ENCODE measurements at places on chromosomes 12 and 14.
A peak's percentile ranks its signal among the peaks of the same experiment; 100 is the strongest.

DNA sequence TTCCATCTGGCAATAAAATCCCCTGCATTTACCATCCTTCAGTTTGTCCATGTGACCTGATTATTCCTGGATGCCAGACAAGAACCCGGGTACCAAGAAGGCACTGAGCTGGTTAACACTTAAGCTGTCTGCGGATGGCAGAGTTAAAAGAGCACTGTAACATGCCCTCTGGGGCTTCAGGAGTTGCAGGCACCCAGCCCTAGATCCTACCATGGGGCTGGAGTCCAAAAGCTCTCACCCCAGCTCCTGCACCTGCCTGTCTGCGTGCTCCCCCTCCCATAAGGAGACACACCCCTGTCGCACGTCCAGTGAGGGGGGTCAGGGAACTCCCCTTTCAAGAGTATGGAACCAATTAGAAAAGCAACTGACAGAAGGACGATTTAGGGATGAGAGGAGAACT, 14.6 kb upstream of the FBXO34 start:
- DNase-seq = no peak

GRCh38 chr12:95185854-95186253, 31.4 kb downstream of the FGD6 start:
- DNase-seq = no peak

- no peak for DNase-seq
Measured at GRCh38 chr14:70382536-70382935, 23.1 kb upstream of the COX16 start.

- peak; percentile 62 for DNase-seq
Measured at GRCh38 chr12:124273630-124274029, 21.3 kb upstream of the RFLNA start.

DNA sequence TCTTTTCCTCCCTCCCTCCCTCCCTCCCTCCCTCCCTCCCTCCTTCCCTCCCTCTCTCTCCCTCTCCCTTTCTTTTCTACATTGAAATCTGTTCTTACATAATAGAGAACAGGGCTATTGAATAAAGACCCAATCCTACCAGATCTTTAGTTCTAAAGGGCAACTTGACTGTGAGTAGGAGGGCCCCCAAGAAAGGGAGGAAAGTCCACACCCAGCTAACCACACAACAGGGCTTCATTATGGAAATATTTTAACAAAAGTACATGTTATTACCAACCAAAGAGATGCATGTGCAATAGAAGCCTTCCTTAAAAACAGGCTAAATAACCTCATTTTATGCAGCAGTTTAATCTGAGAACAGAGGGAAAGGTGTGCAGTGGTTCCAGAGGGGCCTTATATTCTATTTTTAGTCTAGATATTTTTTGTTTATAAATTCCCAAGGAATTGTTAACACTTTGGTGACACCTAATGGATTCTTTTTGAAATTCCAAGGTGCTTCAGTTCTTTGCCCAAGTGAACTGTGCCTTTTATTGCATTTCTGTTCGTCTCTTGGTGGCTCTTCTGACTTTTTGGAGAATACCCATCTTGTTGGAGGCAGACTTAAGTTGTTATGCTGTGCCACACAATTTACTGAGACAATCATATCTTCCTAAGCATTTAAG, 63.0 kb downstream of the GNS start:
- no peak for DNase-seq

- DNase-seq = no peak
Measured at GRCh38 chr14:49428076-49428475, 158.1 kb downstream of the RPS29 start.

- no peak for DNase-seq
Measured at GRCh38 chr12:18992336-18992735, 137.2 kb upstream of the PLEKHA5 start.

- DNase-seq = no peak
Measured at GRCh38 chr14:33569821-33570687, 380.8 kb downstream of the EGLN3 start.

- no peak for DNase-seq
Measured at GRCh38 chr14:52563120-52563519, 10.5 kb downstream of the GPR137C start.

GRCh38 chr12:60205500-60205899, 609.7 kb downstream of the SLC16A7 start:
- no peak for DNase-seq

DNA sequence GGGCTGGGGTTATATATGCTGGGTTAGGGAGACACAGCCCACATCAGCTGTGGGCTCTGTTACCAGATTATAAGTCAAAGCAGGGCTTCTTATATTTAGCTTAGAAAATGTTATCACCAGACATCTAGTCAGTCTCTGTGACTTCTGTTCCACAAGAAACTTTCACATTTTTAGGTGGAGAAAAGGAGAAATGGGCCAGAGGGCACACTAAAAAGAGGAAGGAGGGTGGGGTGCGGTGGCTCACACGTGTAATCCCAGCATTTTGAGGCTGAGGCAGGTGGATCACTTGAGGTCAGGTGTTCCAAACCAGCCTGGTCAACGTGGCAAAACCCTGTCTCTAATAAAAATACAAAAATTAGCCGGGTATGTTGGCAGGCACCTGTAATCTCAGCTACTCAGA, 28.0 kb upstream of the SLC38A1 start:
- DNase-seq = no peak

DNA sequence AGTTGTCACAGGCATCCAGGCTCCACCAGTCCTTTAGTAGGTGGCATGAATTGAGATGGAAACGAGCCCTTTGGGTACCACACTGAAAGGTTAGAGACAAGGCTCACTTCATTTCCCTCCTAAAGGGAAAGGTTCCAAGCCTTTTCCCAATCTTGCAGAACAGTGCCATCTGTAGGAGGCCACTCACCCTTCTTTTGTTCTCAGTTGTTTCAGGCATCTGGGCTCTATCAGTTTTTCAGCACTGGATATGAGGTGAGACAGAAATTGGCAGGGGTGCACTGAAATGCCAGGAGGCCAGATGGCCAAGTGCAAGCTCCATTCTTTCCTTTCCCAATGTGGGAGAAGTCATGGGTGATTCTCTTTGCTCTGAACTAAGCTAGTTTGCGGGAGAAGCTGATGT, 15.2 kb downstream of the FBXO33 start:
- no peak for DNase-seq

DNA sequence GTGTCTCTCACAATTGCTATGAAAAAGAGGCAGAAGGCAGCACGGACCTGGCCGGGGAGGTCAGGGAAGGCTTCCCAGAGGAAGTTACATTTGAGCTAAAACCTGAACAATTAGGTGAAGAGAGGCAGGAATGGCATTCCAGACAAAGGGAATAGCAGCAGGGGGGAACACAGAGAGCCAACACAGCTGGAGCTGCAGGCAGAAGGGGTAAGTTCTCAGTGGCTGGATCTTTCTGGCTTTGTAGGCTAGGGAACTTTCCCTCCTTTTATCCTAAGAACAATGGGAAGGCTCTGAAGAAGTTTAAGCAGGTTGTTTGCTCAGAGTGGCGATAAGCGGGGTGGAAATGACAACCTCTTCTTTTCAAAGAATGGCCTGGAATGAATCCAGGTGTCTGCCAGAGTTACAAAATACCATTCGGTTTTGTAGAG, 100.0 kb downstream of the PRIMA1 start:
- DNase-seq = no peak

- no peak for DNase-seq
Measured at GRCh38 chr12:122100568-122100967, 22.0 kb downstream of the MLXIP start.

DNA sequence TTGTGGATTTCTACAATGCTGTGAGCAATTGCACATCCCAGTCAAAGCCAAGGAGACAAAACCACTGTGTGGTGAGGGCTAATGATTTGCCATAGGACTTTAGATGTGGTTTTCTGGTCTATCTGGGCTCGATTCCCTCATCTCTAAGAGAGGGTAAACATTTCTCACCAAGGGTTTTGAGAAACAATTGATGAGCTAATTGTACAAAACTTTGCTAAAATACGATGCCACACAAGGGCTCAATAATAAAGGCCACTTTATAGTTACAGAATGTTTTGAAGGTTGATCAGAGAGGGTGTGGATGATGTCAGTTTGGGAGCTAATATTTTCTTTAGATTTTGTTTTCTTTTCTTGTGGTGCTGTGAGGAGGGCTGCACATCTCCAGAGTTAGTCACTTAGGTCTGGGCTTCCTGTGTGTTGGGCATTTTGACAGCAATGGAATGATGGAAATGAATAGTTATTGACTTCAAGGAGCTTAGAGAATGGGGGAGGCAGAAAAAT, 60.8 kb upstream of the SLC38A4 start:
- no peak for DNase-seq

DNA sequence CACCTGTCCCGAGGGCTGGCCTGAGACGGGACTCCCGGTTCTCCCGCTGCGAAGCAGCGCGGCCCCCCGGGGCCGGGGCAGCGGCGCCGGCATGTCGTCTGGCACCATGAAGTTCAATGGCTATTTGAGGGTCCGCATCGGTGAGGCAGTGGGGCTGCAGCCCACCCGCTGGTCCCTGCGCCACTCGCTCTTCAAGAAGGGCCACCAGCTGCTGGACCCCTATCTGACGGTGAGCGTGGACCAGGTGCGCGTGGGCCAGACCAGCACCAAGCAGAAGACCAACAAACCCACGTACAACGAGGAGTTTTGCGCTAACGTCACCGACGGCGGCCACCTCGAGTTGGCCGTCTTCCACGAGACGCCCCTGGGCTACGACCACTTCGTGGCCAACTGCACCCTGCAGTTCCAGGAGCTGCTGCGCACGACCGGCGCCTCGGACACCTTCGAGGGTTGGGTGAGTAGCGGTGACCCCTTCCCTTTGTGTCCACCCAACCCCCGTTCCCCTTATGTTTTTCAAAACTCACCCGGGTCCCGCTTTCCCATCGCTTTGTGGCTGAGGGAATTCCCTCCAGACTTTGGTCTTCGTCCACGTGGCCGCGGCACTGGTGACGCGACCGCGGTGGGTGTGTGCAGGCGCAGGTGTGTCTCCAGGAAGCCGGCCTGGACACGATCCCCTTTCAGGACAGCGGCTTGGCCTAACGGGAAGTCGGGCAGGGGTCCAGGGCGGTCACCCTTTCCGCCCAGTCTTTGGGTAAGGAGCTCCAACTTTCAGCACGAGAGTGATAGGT, 826 bp downstream of the PRKCH start:
- DNase-seq = peak; percentile 54

GRCh38 chr12:14007639-14008038, 26.2 kb upstream of the GRIN2B start:
- no peak for DNase-seq

GRCh38 chr12:114916124-114916523, 232.1 kb upstream of the TBX3 start:
- no peak for DNase-seq

GRCh38 chr14:68770051-68770450, 22.8 kb downstream of the ZFP36L1 start:
- DNase-seq = no peak

GRCh38 chr12:2179953-2180736, 127.4 kb downstream of the CACNA1C start:
- DNase-seq = no peak

All from activated CD4-positive, alpha-beta memory T cell treated with anti-CD3 and anti-CD28 coated beads for 36 hours (primary cell).